ENCODE measurements at places on chromosomes 6 and 20. TPM values are rescaled to one million over a fixed set of nuclear protein-coding genes. Genes with fewer than 3 reads are reported as not detected.
A peak's percentile ranks its signal among the peaks of the same experiment; 100 is the strongest.

PHACTR1 gene
- 0.11 TPM for total RNA-seq

LGSN gene
- total RNA-seq: not detected

- no peak for DNase-seq
Observed at GRCh38 chr20:59040667-59041066, 1.9 kb downstream of the PRELID3B start.

DNA sequence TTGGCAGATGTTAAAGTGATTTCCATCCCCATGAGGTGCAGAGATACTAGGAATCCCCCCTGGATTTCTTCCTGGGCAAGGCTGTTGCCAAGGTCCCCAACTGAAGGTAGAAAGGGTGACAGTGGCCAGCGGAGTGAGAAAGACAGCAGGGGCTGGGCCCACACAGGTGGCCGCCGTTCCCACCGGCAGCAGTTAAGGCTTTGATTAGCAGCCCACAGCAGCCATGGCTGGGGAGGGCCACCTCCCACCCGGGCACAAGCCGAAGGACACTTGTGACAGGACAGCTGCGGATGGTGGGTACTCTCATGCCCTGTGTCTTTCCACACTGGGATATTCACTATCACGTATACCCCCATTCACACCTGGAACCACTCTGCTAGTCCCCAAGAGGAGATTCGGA lies 63.9 kb upstream of the CDYL start:
- no peak for DNase-seq

SLC22A16 gene
- total RNA-seq: not detected

DNA sequence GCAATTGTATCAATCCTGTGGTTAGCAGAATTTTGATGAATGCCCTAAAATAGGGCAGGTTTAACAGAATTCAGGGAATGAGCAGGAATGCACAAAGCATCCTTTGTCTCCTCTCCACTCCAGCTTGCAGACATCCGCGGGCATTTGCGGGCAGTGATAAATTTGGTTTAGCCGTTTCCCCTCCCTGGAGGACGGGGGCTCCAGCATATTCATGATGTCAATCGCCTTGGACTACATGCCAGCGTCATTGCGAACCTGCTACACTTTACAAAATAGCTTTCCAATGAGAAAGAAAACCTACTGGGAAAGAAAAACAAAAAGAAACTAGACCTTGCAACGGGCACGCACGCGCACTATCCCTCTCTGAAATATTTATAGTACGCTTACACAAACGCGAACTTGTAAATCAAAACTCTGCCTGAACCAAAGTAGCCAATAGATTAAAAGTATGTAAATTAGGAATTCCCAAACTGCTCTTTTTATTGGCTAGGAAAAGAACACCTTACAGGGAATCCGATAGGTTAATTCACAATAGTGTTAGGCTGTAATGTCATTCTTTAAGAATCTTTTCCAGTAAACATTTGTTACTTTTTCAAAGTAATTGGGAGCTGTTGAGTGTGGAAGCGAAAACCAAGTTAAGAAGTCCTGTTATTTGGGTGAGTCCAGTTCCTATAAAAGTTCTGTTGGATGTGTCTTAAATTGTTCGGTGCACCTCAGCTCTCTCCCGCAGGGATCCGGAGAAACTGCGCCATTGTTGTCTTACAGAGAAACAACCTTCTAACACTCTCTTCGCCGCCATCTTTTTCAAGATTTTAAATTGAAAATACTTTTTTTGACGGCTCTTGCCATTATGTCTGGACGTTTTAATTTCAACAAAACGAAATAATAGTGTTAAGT lies 136.7 kb downstream of the HFE start:
- peak; percentile 77 for DNase-seq

CDH26 gene
- 1.7 TPM for total RNA-seq

DNA sequence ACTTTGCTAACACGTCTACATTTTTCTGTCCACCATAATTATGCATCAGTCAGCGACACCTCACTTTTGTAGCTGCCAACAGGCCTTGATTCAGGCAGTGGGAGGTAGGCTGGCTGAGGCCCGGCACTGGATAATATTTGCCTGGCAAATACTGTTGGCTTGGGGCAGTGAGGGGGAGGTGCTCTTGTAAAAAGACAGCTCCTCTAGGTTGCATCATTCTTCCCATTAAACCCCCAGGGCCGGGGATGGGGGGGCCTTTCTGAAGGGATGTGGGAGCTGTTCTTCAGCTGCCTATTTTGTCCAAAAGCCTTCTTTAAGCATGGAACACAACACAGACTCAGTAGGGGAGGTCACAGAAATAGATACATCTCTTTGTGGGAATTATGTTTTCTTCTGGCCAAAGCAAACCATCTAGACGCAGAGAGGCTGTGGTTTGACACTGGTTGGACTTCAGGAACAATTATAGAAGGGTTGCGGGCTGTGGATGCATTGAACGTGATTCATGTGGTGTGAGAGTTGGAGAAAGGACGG lies 338.3 kb upstream of the NT5E start:
- DNase-seq: no peak

RIMS4 gene
- total RNA-seq: not detected

DNA sequence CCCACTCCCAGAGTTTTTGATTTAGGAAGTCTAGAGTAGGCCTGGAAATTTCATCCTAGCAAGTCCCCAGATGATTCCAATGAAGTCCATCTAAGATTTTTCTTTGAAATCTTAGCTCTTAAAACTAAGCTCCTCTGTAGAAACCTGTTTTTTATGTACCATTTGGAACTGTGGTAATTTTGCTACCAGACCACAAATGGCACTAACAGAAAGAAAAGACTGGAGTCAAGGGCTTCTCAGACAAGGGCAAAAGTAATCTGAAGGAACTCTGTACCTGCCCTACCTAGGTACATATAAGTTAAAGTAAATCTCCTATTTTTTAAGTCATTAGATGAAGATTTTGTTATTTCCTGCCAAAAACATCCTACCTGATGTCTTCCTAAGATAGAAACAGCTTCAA lies 155.0 kb upstream of the HTR1E start:
- DNase-seq: no peak

BTN1A1 gene
- total RNA-seq: not detected

DNA sequence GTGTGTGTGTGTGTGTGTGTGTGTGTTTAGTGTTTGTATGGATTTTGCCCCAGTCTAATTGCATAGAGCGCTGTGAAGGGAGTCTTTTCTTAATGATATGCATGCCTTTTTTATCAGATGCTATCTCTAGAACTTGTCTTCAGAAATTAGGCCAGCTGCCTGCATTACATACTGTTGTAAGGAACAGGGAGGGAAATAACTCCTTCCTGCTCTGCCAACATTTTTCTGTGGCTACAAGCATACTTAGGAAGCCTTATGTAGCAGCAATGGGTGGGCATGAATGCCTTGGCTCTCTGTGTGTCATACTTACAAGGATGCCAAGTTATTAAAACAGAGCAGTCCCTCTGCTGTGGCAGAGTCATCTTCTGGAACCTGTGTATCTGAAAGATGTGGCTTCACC lies 8.0 kb upstream of the COL21A1 start:
- DNase-seq: no peak

TTK gene
- total RNA-seq: 31.6 TPM

CARMIL1 gene
- 4.1 TPM for total RNA-seq

GRCh38 chr6:15401769-15402250 lies 155.9 kb downstream of the JARID2 start:
- DNase-seq: no peak

DNA sequence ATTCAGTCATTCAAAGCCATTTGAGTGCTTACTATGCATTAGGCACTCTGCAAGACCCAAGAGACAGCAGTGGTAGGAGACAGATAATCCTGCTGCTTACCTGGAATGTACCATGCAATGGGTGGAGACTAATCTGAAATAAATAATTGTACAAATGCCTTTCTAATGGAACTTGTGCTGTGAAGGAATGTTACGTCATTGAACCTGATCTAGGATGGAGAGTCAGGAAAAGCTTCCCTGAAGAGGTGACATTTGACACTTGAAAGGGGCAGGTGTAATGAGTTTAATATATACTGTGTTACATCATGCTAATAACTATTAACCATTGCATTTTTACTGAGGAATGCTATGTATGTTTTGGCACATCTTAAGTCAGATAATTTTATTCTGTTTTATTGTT lies 491.0 kb upstream of the FLRT3 start:
- DNase-seq: no peak

GRCh38 chr6:121482004-121482693 lies 46.7 kb downstream of the GJA1 start:
- DNase-seq: no peak

SALL4 gene
- 0.74 TPM for total RNA-seq

DNA sequence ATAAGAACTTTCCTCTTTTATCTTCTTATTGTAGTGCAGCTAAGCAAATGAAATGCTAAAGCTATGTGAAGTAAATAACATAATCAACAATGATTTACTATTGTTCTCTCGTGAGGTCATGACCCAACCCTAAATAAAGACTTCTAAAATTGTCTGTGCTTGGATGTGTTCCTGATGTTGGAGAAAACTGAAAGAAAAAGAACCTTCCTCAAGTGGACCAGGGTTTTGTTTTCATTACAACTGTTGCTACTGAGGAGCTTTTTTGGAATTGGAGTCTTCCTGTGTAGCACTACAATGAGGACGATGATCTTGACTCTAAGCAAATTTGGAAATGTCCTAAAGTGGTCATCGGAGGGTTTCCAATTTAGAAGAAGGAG lies 59.7 kb upstream of the SUPT3H start:
- no peak for DNase-seq

DNA sequence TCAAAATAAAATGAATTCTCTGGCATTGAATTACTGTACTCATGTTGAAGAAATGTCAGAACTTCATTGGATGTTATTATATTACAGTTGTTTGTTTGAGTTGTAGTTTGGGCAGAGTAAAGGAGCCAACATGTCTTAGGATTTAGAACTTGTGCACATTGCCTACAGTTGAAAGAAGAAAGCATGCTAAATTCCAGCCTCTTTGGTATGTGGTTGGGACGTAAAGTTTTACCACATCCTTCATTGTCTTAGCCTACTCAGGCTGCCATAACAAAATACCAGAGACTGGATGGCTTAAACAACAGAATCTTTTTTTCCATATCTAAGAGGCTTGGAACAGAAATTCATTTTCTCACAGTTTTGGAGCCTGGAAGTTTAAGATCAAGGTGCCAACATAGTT lies 42.4 kb downstream of the HFE start:
- DNase-seq: no peak

BNIP5 gene
- not detected for total RNA-seq

DNA sequence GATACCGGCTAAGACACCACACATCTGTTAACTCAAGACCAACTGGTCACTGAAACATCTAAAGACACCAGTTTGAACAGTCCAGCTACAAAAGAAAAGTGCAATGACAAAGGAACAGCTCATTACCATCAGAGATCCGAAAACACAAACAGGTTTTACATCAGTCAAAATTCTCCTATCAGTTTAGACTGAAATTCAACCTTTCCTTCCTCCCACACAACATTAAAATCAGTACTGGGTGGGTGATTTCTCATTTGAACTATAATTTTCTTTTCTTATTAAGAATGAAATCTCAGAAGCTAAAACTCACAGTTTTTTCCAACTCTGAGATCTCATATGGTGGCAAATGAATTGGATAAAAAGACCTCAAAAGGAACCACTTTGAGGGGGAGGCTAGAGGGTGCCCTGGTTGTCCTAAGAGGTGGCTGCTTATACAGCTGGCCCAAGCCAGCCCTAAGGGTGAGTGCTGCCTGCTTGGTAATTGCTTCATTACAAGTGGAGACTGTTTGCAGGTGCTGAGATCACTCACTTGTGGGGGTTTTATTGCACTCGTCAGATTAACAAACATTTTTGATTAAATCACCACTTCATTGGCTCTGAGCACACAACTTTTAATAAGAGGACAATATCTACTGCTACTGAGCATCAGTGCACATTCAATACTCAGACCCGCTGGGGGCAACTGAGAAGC lies 4.3 kb downstream of the CCDC167 start:
- DNase-seq: peak; percentile 61

TBX18 gene
- not detected for total RNA-seq

LRRC73 gene
- total RNA-seq: 0.11 TPM

ERVFRD-1 gene
- not detected for total RNA-seq

NHSL1 gene
- total RNA-seq: 0.49 TPM

GRCh38 chr6:118963003-118963402 lies 28.0 kb upstream of the MCM9 start:
- DNase-seq: no peak

DNA sequence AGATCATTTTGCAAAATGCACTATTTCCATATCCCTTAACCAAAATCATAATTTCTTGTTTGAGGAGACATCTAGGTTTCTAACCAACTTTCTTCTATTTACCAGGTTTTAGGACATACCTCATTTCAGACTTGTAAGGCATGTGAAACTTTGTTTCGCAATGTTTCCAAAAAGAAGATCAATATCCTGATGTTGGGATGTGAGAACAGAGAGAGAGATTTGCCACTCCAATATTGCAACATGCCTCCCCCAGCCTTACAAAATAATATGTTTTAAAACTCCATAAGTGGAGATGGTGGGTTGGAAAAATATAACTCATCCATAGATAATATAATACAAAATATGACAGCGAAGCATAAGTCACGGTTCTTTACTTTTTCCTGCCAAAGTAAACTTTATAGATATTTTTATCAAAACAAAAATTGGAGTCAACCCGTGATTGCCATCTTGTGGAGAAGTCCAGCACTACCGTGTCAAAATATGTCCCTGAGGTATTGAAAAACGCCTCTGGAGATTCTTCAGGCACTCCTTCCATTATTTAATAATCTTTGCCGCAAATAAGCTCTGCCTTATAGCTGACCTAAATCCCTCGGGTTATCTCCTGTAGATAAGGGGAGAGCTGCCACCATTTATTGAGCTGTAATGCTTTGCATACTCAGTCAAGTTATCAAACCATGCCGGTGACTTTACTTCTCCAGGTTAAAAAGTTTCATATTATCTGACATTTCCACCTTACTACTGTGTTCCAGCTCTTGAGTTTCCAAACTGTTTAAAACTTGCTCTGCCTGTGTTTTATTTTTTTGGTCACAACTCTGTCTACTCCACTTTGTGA lies 534.2 kb downstream of the HACE1 start:
- DNase-seq: peak; percentile 15

DNA sequence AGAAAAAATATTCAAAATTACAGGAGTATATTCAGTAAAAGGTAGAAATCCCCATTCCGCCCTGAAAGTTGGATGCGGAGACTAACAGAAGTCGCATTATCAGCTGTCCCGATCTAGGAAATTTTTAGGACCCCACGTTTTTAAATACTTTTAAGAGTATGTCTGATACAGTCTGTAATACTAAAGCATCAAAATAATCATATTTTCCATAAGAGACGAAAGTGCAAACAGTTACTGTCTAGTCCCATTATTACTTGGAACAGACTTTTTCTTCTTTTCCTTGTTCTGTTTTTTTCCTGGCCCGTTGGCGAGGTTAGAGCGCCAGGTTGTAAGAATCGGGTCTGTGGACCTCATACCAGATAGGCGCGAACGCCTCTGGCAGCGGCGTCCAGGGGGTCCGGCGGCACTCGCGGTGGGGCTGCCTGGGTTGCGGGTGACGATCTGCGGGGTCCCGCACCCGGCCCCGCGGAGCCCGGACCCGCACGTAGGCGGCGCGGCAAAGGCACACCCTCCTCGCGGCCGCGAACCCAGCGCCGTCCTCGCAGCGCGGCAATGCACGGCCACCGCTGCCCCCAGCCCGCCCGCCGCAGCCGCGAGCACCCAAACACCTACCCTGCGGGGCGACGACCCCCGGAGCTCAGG lies 460 bp downstream of the PLAGL1 start:
- peak; percentile 10 for DNase-seq
